ENCODE measurements at places on chromosomes 1 and 21.

DNA sequence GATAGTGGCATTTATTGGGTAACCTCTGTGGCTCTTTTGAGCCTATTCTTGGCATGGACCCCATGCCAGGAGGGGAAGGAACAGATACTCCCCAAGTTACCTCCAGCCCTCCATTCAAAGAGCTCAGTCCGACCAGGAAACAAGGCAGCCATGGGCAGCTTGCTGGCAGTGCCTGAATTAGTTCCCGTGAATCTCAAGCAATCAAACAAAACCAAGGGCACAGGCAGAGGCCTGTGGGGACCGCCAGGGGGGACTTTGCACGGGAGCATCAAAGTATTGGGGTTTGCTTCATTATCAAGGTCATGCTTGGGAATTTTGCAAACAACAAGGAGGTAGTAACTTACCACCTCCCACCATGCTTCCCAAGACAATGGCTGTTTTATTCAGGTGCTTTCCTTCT, 81.2 kb upstream of the IFFO2 start:
- DNase-seq = no peak

DNA sequence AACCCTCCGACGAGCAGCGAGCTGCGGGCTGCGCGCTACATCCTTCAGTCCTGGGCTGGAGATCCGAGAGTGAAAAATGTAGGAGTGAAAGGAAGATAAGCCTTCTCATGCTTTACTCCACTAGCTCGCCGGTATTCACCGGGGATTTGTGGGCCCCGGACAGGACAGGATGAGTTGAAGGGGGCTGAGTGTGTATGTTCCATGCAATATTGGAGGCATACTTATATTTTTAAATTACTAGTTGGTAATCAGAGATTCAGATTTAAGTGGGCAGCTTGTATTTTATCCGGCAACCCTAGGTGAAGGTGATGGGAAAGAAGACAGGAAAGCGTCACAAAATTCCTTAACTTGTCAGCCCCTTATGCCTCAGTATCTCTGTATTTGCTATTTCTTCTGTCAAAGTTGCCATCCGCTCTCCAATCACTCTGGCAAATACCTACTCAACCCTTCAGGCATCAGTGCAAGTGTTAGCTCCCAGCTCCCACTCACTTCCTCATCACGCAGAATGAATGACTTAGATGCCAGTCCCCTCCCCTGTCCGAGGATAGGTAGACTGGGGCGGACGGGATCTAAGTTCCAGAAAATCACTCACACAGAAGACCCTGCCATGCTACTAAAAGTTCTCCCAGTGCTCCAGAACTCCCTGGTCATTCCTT, 503 bp upstream of the PIGM start:
- DNase-seq = no peak

GRCh38 chr1:40382108-40382460, 8.6 kb downstream of the SMAP2 start:
- DNase-seq = no peak

DNA sequence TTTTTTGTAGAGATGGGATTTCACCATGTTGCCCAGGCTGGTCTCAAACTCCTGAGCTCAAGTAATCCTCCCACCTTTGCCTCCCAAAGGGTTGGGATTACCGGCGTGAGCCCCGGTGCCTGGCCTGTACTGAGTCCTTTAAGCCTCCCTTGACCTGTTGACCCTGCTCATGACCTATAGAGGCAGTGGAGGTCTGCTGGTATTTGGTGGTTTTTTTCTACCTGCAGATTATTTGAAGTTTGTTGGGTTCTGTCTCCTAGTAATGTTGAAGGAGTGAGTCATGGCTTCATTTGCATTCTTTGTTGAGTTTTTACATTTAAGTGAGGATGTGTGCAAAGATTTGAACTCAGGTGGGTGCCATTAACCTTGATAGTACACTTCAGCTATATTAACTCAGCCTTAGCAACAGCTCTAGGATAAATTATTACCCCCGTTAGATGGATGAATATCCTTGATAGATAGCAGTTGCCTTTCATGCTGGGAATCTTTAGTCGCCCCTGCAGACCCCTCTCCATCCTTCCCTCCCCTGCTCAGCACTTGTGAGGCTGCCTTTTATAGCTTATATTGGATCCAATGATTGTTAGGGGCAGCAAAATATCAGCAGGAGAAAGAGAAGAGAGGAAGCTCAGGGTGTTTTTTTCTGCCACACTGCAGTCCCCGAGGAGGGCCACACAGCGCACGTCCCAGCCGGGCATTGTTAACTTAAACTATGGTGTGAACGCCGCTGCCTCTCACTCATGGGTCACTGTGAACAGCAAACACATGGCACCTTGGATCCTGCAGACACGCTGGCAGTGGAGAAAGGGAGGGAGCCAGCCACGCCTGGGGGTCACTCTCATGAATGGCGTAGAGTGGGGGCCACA, 14.9 kb upstream of the NPPB start:
- no peak for DNase-seq

GRCh38 chr1:43061757-43062156, 103.1 kb upstream of the SLC2A1 start:
- DNase-seq = no peak

DNA sequence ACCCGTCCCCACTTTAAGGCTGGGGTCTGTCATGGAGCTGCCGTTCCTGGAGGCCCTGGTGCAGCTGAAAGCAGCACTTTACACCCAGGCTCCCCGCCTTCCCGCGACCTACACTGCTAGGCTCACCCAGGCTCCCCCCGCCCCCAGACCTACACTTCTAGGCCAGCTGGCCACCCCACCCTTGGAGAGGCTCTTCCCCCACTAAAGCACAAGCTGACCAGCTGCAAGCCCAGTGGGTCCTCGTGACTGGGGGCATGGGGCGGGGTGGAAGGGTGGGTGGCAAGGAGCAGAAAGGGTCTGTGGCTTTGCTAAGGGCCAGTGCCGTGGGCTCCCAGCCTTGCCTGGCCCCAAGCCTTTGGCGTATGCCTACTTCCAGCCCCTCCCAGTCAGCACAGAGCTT, 9.7 kb upstream of the ARHGEF16 start:
- DNase-seq = no peak

All from stimulated activated CD4-positive, alpha-beta T cell treated with anti-CD3 and anti-CD28 coated beads, TNF-alpha, amount 100 ng/mL, for 24 hours (primary cell).